ENCODE measurements at places on chromosomes 7 and 10.

DNA sequence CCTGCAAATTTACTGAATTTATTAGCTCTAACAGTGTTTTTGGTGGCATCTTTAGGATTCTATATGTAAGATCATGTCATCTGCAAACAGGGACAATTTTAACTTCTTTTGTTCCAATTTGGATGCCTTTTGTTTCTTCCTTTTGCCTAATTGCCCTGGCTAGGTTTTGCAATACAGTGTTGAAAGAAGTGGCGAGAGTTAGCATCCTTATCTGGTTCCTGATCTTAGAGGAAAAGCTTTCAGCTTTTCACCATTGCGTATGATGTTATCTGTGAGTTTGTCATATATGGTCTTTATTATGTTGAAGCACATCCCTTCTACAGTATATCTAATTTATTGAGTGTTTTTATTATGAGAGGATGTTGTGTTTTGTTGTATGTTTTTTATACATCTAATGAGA is 301.4 kb downstream of the PTPRN2 start:
- no peak for DNase-seq

- no peak for DNase-seq
Measured at GRCh38 chr7:81355911-81356310, 413.9 kb downstream of the HGF start.

GRCh38 chr10:31751051-31751737 is 177.4 kb downstream of the ARHGAP12 start:
- no peak for DNase-seq

DNA sequence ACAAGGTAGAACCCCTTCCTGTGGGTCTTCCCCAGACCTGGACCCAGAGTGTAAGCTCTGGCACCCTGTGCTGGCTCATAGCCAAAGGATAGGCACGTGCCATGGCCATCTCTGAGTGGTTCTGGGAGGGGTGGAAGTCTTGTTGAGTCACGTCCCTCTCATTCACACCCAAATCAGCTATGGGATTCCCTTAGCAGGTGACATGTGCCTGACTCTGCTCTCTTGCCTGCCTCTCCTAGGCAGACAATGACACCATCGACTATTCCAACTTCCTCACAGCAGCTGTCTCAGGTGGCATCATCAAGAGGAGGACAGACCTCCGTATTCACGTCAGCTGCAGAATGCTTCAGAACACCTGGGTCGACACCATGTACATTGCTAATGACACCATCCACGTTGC is 59.8 kb downstream of the C10orf120 start:
- no peak for DNase-seq

GRCh38 chr10:30055226-30055662 is 4.1 kb downstream of the JCAD start:
- no peak for DNase-seq

DNA sequence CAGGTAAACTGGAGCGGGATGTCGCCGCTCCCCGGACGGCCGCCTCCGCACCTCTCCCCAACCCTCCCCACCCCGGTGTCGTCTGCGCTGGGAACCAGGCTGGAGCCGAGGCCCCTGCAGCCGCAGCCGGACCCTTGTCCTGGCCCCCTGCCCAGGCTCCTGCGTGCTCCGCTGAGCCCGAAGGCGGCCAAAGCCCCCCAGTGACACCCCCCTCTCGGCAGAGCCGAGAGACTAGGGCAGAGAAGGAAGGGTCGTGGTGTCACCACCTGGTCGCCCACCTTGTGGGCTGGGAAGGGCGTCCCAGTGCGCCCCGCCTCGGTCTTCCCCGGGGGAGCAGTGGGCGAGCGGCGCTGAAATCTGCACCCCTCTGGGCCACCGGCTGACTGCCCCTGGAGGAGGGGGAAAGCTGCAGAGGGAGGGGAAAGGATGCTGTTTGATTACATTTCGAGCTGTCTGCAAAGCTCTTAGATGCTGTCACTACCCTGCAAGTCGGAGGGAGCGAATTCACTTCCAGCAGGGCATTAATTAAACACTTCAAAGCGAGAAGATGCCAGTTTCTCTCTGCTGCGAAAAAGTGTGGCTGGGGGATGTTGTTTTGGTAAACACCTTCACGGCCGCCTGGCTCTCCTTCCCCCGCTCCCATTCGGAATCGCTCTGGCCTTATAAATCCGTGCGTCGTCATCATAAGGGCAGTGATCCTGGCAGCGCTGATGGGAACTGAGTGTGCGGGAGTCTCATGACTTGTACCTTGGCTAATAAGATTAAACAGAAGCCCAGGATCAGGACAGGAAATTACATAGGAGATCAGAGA is 622 bp downstream of the DYNC1I1 start:
- no peak for DNase-seq

DNA sequence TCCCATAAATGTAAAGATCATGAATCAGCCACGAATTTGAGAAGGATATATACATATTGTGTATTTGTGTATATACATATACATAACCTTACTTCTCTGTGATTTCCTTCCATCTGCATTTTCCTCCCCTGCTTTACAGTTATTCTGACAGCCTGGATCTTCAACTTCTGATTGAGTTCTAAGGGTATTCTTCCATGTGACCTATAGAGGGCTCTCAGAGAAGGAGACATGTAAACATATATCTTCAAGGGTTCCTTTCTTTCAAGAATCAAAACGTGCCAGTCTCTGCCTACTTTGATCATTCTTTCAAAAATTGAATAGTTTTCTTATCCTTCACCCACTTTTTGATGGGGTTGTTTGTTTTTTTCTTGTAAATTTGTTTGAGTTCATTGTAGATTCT is 453.7 kb upstream of the POT1 start:
- peak; percentile 25 for DNase-seq

DNA sequence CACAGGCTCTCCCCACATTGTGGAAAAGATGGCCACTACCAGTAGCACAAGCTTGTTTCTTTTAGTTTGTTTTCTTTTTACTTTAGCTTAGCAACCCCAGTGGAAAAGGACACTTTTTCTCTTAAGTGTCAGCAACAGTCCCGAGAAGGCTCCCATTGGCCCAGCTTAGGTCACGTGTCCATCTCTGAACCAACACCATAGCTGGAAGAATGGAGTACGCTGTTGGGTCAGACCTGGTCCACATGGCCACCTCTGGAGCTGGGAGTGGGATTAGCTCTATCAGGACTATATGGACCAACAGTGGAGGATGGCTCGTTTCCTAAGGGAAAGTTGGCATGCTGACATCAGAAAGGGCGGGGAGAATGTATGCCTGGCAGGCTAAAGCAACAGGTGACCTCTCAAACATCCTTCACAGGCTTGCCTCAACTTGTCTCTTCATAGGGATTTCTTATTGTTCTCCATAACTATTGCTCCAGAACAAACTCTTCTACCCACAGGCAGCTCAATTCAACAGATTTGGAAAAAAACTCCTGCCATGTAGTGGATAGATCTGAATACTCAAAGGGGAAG is 27.6 kb upstream of the NEUROG3 start:
- no peak for DNase-seq

DNA sequence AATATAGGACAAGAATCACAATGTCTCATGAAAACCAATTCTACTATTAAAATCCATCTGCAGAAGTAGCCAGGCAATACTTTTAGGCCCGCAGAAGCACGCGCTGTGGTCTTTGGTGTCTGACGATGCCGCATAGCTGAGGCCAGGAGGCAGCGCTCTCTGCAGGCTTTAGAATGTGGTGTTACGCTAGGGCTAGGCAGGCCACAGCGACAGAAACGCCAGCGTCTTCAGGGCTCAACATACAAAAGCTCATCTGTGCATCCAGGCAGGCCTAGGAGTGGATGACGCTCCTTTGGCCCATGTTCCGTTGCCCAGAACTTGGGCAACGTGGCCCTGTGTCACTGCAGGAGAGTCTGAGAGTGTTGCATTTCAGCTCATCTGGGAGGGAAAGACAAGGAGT is 601.1 kb upstream of the FOXK1 start:
- DNase-seq, result no peak

- DNase-seq, result no peak
Measured at GRCh38 chr7:42232275-42232674, 4.7 kb downstream of the GLI3 start.

- DNase-seq, result peak; percentile 79
Measured at GRCh38 chr7:110839866-110840265, 251.1 kb upstream of the LRRN3 start.

DNA sequence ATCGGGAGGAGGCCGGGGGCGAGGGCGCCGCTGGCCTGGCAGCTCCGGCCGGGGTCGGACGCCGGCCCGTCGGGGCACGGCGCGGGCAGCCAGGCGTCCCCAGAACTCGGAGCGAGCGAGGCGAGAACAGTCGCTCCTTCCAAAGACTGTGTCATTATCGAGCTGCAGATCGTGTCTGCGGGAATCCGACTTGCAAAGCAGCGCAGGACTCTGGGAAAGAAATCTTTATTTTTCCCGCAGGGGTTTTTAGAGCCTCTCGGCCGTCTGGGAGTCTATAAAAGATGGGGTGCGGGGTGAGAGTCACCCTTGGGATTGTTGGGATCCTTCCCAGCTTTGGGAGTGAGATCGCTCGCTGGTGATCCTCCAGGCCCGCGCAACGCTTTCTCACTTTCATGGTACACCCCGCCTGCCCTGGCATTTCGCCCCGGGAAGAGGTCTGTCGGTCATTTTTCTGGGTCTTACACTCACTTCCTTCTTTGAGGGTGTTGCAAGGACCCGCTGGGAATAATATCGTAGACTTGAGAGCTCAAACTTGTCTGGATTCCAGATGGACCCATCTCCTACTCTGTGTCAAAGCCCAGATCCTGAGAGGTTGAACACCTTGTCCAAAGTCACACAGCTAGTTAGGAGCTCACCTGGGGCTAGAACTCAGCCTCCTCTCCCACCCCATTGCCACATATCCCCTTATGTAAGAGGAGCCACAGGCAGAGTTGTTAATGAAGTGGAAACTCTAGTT is 1.0 kb downstream of the UBTD1 start:
- peak; percentile 31 for DNase-seq

All from HT-29 (cell line).